Erythroblast (primary cell): ENCODE measurements at places on chromosomes 4 and X.
A peak's percentile ranks its signal among the peaks of the same experiment; 100 is the strongest.

GRCh38 chrX:10798041-10798440 lies 177.7 kb upstream of the MID1 start:
- no peak for DNase-seq

GRCh38 chrX:108064001-108064400 lies 19.1 kb downstream of the VSIG1 start:
- DNase-seq: no peak

GRCh38 chr4:56410247-56411062 lies 23.2 kb upstream of the AASDH start:
- DNase-seq: peak; percentile 73

- no peak for DNase-seq
Measured at GRCh38 chrX:19990151-19990555, 708 bp downstream of the BCLAF3 start.

GRCh38 chr4:71772592-71772991 lies 11.3 kb downstream of the GC start:
- no peak for DNase-seq

DNA sequence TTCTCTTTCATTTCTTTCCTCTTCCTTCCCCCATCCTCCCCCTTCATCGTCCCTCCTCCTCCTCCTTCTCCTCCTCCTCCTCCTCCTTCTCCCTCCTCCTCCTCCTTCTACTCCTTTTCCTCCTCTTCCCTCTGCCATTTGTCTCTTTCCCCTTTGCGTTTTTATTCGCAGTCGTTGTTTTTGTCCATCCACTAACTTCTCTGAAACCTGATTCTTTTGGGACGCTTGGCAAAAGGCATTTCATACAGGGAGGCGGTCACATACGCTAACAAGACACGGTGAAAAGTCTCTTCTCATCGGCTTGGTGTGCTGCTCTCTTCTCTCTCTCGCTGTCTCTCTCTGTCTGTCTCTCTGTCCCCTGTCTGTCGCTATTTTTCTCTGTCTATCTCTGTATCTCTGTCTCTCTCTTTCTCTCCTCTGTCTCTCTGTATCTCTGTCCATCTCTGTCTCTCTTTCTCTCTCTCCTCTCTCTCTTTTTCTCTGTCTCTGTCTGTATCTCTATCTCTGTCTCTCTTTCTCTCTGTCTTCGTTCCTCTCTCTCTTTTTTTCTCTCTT lies 5.4 kb upstream of the SHOX start:
- DNase-seq: no peak

- no peak for DNase-seq
Measured at GRCh38 chrX:19670321-19670750, 155.0 kb upstream of the MAP3K15 start.

- DNase-seq: no peak
Measured at GRCh38 chrX:66872771-66873170, 233.9 kb upstream of the EDA2R start.

- no peak for DNase-seq
Measured at GRCh38 chrX:102846544-102847236, 90.4 kb upstream of the RAB40AL start.

- no peak for DNase-seq
Measured at GRCh38 chr4:75434105-75434504, 80.1 kb downstream of the RCHY1 start.
